Occipital lobe (tissue), 3 donors: ENCODE measurements at places on chromosomes 4 and X. TPM values are rescaled to one million over a fixed set of nuclear protein-coding genes. Genes with fewer than 3 reads are reported as not detected.

The GRIA3 gene
- 74.2 TPM for total RNA-seq

The ABCG2 gene
- total RNA-seq = 25.1 TPM

The TCEAL6 gene
- total RNA-seq = 6.7 TPM

The PRPS2 gene
- 73.3 TPM for total RNA-seq

The F11 gene
- not detected for total RNA-seq

The SH3RF1 gene
- 8.1 TPM for total RNA-seq

The CFAP99 gene
- not detected for total RNA-seq

The ASB9 gene
- total RNA-seq = 0.94 TPM

The CAMK2D gene
- 78.9 TPM for total RNA-seq

The ADH7 gene
- not detected for total RNA-seq

The MAP3K15 gene
- total RNA-seq = 1.4 TPM

The ZNF711 gene
- 127 TPM for total RNA-seq

The SPANXB1 gene
- not detected for total RNA-seq

The USP17L22 gene
- not detected for total RNA-seq

The TREX2 gene
- not detected for total RNA-seq

The RAB9A gene
- total RNA-seq = 29.2 TPM

The SLC26A1 gene
- 4.2 TPM for total RNA-seq

The ARHGEF38 gene
- 0.62 TPM for total RNA-seq

The CXCL8 gene
- 5.1 TPM for total RNA-seq

The MANBA gene
- total RNA-seq = 29.9 TPM

The CSAG1 gene
- not detected for total RNA-seq

The REELD1 gene
- not detected for total RNA-seq

The MAGEA8 gene
- not detected for total RNA-seq

The SLC10A6 gene
- total RNA-seq = not detected

The FAM184B gene
- 3.6 TPM for total RNA-seq

The STAP1 gene
- not detected for total RNA-seq

The WAS gene
- total RNA-seq = 0.16 TPM

The GPR82 gene
- total RNA-seq = not detected

The TEX13D gene
- total RNA-seq = not detected

The DIPK2B gene
- 1.7 TPM for total RNA-seq

The YIPF6 gene
- 29.5 TPM for total RNA-seq

The SUV39H1 gene
- 2.8 TPM for total RNA-seq

The BRCC3 gene
- total RNA-seq = 15.6 TPM

The NSUN7 gene
- 4.4 TPM for total RNA-seq

The AFM gene
- not detected for total RNA-seq

The C4orf54 gene
- 0.47 TPM for total RNA-seq

The BST1 gene
- total RNA-seq = 2.8 TPM

The TRAPPC2 gene
- 76.7 TPM for total RNA-seq

The CT83 gene
- total RNA-seq = not detected

The DGKK gene
- 0.47 TPM for total RNA-seq

The KCND1 gene
- total RNA-seq = 1.1 TPM

The ELF4 gene
- total RNA-seq = 0.31 TPM
